ENCODE measurements at places on chromosomes 16 and 17. TPM values are rescaled to one million over a fixed set of nuclear protein-coding genes. Genes with fewer than 3 reads are reported as not detected.

GRCh38 chr17:50593321-50593720 lies 32.8 kb downstream of the CACNA1G start:
- DNase-seq: no peak

GRCh38 chr16:89112377-89113151 lies 18.9 kb downstream of the ACSF3 start:
- no peak for DNase-seq

DNA sequence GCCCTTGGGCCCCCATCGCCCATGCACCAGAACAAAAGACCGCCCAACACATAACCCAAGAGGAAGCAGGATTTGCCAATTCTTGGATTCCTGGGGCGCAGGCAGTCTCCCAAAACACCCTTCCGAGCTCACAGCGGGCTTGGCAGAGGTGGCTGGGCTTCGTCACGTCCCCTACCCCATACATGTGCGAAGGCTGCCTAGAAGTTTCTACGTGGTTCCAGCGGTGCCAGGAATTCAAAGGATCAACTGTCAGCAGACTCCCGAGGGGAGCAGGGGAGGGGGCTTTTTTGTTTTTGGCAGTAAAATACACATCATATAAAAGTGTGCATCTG lies 80.8 kb upstream of the PLCG2 start:
- DNase-seq: no peak

GRCh38 chr16:23907457-23907902 lies 71.7 kb downstream of the PRKCB start:
- no peak for DNase-seq

DNA sequence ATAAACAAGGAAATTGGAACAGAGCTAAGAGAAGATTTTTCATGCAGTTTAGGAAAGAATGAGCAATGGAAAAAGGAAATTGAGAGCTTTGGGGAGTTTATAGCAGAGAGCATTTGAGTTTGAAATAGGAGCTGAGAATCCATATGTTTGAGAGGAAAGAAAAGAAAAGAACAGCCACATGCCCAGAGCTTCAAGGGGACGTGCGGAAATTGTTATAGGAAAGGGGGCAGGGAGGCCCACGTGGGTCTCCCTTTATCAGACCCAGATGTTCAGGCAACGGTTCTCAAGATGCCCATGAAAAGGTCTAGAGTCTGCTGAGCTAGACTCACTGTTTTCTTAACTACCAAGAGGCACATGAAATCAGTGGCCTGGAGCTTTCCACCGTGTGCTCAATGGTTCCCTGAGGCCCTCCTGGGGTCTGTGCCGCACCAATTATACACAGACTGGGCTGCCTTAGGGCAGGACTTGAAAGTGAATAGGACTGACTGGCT lies 31.2 kb downstream of the CHD9 start:
- no peak for DNase-seq

- no peak for DNase-seq
These were observed 6.9 kb downstream of the MT1X start for GRCh38 chr16:56689171-56689570.

IRX5 gene
- polyA plus RNA-seq: not detected

Measured in naive thymus-derived CD4-positive, alpha-beta T cell (primary cell).